Activated T-cell treated with anti-CD3 and anti-CD28 coated beads, Interleukin-2, amount 50 U/mL, for 4 hours (primary cell): ENCODE measurements at places on chromosomes 1 and 21. TPM values are rescaled to one million over a fixed set of nuclear protein-coding genes. Genes with fewer than 3 reads are reported as not detected.

DNA sequence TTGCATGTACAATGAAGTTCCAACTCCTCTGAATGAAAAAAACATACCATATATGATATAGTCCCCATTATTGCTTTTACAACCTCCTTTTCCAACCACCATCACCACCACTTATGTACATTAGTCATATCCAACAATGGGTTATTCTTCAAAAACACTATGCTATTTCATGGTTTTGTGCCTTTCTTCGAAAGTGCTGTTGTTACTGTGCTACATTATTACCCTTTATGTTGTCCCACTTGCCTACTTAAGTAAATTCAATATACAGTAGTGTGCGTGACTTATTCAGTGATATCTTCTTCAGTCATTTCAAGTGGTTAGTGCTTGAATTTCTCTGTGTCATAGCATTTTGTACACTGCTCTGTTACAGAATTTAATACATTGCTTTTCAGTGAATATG, 105.3 kb downstream of the ASH1L start:
- no peak for DNase-seq

DNA sequence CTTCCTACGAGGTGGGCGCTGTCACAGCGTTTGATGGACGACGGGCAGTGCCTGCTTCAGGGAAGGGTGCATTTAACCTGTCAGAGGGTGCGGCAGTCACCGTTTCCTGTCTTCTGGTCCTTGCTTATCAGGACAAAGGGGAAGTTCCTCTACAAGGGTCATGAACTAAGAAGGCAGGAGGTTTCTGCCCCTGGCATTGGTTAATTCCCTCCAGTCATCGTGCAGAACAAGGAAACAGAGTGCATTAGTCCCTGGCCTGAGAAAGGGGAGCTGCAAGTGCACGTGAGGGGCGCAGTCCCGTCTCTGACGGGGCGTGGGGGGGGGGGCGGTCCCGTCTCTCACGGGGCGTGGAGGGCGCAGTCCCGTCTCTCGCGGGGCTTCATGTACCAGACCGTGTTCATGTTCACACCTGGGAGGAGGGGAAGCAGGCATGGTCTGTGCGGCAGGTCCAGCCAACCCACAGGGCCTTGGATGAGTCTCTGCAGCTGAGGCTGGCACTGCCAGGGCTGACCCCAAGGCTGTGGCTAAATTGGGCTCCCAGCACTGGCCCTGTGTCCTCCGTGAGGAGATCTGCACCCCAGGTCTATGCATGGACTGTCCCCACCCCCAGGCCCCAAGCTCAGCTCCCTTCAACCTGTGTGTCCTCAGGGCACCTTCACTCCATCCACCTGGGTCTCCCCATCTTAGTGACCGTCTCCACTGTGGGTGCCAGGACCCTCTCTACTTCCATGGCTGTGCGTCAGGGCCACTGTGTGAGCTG, 89.2 kb upstream of the COL6A1 start:
- DNase-seq: no peak

UBXN10 gene
- total RNA-seq: 0.33 TPM

ARPC5 gene
- 98.1 TPM for total RNA-seq
